CD4-positive, alpha-beta T cell treated with Interleukin-15 for 1 hour (primary cell): ENCODE measurements at places on chromosomes 13 and 19.

DNA sequence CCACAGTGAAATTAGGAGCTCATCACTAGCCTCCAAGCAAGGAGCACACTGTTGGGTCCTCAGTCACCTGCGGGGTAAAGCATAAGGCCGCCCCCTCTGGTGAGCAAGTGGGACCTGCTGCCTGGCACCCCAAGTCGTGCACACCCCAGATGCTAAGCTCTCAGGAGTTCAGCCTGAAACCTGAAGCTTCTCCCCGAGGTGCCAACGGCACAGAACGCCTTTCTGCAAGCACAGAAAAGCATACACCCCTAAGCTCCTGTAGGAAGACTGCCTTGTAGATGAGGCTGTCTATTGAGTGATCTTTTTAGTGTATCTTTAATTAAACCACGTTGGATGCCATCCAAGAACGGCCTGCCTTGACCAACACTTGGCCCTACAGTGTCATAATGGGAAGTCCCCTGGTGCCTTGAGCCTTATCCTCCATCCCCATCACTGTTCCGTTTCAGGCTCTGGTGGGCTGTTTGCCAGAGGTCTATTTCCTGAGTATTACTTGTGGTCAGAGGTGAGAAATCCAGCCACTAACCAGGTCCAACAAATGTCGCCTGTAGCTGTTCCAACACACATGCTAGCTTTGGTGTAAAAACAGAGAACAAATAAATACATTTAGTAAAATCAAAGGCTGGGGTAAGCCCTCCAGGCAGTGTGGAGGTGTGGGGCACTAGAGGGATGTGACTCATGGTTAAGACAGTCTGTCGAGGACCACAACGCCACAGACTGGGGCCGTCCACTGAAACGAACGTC, 44.8 kb downstream of the C13orf42 start:
- DNase-seq, result peak; percentile 24

DNA sequence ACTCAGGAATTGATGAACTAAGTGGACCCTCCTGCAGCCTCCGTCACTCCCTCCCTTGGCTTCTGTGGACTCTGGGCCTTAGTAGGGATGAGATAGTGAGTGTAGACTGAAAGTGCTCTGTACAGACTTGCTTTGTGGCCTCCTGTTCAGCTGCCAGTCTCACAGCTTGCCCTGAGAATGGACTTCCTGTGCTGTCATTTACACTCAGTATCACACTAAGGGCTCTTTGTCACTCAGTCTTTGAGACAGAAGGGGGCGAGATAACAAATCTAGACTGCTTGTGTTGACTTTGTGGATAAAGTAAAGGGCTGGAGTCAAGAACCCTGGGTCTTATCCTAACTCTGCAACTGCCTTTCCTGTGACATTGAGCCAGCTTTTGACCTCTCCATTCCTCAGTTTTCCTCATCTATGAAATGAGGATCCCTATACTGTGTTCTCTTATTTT, 21.0 kb upstream of the SPRY2 start:
- no peak for DNase-seq

GRCh38 chr13:50226515-50227155, 211.4 kb downstream of the KCNRG start:
- no peak for DNase-seq

- DNase-seq, result no peak
These were observed 36.5 kb downstream of the OPA3 start for GRCh38 chr19:45547965-45548609.

DNA sequence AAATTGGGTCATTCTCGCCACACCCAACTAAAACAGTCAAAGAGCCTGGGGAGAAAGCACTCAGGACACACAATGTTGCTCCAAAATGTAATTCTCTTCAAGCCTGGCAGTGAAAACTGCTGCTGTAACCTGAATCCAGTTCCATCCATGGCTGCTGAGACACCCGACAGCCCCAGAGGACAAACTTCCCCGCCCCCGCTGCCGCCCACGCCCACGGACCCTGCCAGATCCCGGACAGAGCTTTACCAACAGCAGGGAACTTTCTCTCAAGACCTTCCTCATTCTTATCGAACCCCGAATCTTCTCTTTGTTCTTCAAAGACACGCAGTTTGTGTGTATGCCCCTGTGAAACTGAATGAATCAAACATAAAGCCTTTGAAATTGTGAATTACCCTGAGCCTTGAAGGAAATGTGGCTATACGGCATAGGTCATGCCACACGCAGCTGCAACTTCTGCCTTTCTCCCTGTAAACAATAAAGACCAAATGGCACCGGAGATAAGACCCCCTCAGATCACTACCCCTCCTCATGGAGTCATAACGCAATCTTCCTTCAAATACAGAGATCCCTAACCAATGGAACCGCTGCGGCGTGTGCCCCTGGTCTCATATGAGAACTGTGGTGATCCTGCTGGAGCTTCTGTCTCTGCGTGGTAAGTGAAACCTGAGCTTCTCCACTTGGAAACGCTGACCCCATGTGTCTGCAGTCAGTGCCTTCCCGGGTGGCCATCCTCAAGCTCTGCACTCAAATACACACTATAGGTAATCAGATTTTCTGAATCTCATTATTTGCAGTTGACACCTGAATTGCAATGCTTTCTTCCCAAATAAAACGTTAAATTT, 4.8 kb upstream of the LAMP1 start:
- DNase-seq, result no peak

GRCh38 chr19:5966215-5966614, 11.7 kb downstream of the RANBP3 start:
- no peak for DNase-seq

DNA sequence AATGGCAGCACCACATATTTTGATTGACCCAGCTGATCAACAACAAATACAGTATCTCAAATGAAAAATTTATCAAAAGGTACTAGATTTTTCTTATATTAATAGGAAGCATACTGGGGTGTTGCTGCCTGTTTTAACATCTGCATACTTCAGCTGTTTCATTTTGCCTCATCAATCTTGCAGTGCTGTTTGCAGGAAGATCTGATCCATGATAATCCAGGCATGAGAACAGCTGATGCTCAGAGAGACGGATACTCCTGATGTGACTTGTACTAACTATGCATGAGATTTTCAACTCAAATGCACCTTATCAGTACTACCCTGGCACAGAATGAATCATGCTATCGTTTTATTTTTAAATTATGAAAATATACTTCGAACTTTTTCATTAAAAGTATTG, 2136.8 kb downstream of the PCDH9 start:
- DNase-seq, result no peak

GRCh38 chr13:74485757-74486156, 351.6 kb upstream of the KLF12 start:
- DNase-seq, result no peak

GRCh38 chr19:7916103-7916954, 1.7 kb downstream of the TGFBR3L start:
- peak; percentile 55 for DNase-seq

DNA sequence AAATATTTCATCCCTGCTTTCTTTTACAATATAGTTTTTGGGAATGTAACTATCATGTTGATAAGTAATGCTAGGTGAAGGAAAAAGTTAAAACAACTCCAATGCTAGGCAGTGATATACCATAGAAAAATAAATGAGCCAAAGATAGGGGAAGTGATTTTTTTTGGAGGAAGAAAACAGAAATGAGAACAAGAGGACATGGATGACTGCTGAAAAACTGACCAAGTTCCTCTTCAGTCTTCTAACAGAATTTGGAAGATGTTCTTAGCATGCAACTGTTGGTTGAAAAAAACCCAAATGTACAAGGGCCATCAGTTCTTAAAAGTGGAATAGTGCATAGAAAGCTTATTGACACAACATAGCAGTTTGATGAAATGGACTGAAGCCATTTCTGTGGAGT, 262.5 kb upstream of the STARD13 start:
- no peak for DNase-seq

- DNase-seq, result no peak
These were observed 315.9 kb downstream of the SLC7A1 start for GRCh38 chr13:29279356-29280254.
